ENCODE measurements at places on chromosomes 11 and 22. TPM values are rescaled to one million over a fixed set of nuclear protein-coding genes. Genes with fewer than 3 reads are reported as not detected.

GRCh38 chr22:45583504-45583903 is 80.8 kb downstream of the FBLN1 start:
- DNase-seq: no peak
- H3K36me3 ChIP-seq: no peaks in the 10 kb centered on the region
- H3K27ac ChIP-seq: no peak overlapping the region
- H3K27me3 ChIP-seq: no peaks in the 10 kb centered on the region
- peaks cover 12% of the 10 kb centered on the region for H3K4me1 ChIP-seq

- H3K4me3 ChIP-seq: no peak overlapping the region
- peaks cover 11% of the 10 kb centered on the region for H3K4me1 ChIP-seq
- no peak for DNase-seq
- peaks cover 2% of the 10 kb centered on the region for H3K36me3 ChIP-seq
- no peaks in the 10 kb centered on the region for H3K27me3 ChIP-seq
These were observed 7.1 kb downstream of the NLRX1 start for GRCh38 chr11:119175493-119176077.

- H3K4me3 ChIP-seq: no peak overlapping the region
- H3K27ac ChIP-seq: no peak overlapping the region
These were observed 37.0 kb upstream of the FBLN1 start for GRCh38 chr22:45465633-45466032.

ALG12 gene
- total RNA-seq: 21.0 TPM

SLC37A2 gene
- 2.0 TPM for total RNA-seq

Measured in CD8-positive, alpha-beta memory T cell (primary cell).